ENCODE measurements at places on chromosomes 7 and 10.

DNA sequence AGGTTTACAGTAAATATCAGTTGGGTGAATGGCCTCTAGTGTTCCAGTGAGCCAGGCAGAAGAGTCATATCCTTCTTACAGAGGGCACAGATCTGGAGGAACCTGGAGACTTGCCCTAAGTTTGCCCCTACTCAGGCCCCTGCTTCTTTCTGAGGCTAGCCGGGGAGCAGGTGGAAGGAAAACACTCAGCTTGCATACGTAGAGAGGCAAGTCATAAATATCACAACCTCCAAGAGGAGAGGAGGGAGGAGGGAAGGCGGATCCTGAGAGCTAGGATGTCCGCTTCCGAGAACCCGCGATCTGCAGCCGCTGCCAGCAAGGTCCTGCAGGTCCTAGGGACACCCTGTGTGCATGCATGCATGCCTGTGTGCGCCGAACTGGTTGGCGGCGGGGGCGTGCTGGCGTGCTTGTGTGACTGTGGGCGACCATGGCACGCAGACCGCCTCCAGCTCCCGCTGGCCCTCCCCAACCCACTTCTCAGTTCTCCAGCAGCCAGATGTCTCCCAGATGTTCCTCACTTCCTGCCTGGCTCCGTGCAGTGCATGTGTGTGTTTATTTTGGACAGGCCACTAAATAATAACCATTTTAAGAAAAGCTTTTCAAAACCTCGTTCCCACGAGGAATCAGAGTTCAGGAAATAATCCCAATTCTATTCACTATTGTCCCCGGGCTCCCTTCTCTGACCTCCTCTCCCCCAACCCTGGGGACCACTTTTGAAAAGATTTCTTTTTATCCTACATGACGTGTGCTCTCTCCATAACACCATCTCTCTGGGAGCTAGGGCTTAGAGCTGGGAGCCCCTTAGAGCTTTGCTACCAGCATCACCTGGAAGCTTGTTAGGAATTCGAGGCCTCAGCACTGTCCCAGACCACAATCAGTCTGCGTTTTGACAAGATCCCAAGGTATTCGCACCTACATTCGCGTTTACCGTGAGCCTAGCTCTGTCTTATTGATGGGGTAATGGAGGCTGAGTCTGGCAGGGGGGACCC is 32.4 kb downstream of the UNC5B start:
- no peak for DNase-seq

DNA sequence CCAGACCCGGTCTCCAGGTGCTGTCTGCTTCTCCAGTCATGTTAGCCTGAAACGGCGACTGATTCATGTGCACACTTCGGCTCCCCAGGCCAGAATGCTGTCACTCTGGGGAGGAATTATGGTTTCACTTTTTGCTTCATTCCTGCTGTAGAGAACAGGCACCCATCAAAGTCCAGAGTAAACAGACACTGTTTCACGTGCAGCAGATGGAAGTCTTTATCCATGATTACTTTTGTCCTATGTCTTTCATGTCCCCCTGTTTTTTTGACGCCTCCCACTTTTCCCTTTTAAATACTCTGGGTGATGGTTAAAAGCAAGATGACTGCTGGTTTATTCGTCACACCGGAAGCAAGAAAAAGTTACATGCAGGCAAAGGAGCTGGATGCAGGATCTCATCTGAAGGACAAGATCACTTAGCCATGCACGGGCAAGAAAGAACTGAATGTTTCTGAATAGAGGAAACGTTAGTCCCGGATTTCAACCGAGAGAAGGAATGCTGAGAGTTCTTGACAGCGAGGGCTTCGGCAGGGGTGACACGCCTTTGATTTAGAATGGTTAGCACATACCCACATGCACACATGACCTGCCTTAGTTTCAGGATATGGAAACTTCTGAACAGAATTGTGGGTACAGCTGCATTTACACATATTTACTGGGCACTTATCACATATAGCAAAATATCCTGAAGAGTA is 250.0 kb upstream of the KLF6 start:
- no peak for DNase-seq

DNA sequence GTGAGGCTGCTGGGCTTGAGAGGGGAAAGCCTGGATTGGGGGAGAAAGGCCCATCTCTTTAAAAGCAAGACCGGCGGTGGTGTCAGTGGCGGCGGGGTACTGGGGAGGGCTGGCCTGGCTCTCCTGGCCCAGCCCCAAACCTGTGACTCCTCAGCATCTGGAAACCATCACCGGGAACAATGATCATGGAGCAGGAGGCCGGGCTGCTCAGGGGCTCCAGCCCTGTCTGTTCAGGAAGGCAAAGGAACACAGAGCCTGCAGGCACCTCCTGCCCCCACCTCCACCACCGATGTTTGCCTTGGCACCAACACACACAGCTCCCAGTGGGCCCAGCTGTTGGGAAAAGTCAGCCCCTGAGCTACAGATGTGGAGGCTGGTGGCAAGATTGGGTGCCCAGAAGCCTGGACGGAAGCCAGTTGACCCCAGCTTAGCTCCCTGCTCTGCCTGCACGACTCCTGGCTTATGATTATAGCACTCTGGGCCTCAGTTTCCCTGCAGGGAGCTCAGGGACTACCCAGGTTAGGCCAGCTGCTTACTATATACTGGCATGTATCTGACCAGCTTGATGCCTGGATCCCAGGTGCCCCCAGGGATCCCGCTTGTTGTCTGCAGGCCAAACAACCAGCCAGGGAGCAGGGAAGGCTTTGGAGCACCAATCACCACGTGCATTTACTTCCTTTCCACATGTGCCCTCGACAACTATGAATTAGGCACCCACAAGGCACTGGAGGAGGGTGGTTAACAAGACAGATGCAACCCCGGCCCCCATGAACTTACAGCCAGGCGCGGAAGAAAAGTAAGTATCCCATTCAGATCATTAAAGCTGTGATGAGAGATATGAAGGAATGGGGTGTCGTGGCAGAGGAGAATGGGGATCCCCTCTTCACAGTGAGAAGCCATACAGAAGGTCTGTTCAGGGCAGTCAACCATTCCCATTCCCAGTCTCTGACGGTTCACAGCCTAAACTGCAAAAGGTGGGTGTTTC is 37.3 kb downstream of the ZCCHC24 start:
- DNase-seq, result no peak

- DNase-seq, result no peak
Observed at GRCh38 chr10:100713859-100714565, 31.4 kb upstream of the PAX2 start.

DNA sequence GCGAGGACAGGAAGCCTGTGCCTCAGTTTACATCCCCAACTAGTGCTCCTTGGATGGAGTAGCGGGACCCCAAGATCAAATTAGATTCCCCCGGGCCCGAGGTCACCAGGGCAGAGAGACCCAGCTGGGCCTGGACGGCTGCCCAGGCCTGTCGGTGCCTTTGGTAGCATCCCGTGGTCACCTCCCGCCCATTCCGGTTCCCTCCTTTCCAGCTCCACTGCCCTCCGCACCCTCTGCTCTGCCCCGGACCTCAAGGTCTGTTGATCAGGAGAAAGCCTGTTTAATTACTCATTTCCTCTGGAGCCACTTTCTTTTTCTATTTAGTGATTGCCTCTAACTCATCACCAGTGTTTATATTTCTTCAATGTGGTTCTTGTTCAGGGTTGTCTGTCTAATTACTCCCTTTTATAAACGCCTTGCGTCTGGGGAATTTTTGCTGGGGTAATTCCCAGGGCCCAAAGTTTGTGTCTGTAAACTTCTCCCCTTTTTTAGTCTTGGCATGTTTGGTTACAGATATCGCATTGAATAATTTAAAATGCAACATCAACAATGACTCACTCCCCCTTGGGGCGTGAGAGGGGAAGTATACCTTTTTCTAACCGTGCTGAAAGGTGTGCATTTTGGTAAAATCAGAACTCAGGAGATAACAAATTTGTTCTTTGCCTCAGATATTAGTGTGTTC is 1.9 kb downstream of the FOXK1 start:
- DNase-seq, result no peak

GRCh38 chr7:106978425-106979420 is 65.8 kb upstream of the PRKAR2B start:
- DNase-seq, result no peak

- no peak for DNase-seq
Observed at GRCh38 chr10:86876748-86877147, 80.7 kb downstream of the MMRN2 start.

- DNase-seq, result no peak
Observed at GRCh38 chr10:77267703-77268675, 369.6 kb downstream of the KCNMA1 start.

GRCh38 chr10:48667960-48668590 is 16.6 kb upstream of the WDFY4 start:
- no peak for DNase-seq

DNA sequence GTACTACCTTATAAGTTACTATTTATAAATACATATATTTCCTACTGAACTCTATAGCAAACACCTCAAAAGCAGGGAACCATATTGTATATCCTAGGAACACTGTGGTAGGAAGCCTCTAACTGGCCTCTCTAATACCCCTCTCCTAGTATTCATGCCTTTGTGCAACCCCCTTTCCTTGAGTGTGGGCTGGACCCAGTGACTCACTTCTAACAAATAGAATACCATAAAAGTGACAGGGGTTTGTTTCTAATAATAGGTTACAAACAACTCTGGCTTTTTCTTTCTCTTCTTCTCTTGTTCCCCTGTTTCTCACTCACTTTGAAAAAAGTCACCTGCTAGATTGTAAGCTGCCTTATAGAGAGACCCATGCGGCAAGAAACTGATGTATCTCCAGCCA is 51.6 kb upstream of the MACC1 start:
- DNase-seq, result no peak

All from NCI-H1092 (cell line).